ENCODE measurements at places on chromosomes 4 and X. TPM values are rescaled to one million over a fixed set of nuclear protein-coding genes. Genes with fewer than 3 reads are reported as not detected.

DNA sequence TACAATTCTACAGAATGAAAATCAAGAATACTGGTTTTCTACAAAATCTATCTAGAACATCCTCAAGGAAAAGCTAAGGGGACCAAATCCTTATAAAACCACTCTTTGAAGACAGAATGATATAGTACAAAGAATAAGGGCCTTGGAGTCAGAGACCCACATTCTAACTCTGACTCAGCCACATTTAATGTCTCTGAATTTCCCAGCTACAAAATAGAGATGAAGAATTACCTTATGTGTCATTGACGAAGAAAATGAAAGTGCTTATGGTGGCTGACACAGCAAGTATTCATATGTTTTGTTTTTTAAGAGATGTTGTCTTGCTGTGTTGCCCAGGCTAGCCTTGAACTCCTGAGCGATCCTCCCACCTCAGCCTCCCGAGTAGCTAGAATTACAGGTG, 35.9 kb upstream of the CXorf38 start:
- no peak for DNase-seq

DNA sequence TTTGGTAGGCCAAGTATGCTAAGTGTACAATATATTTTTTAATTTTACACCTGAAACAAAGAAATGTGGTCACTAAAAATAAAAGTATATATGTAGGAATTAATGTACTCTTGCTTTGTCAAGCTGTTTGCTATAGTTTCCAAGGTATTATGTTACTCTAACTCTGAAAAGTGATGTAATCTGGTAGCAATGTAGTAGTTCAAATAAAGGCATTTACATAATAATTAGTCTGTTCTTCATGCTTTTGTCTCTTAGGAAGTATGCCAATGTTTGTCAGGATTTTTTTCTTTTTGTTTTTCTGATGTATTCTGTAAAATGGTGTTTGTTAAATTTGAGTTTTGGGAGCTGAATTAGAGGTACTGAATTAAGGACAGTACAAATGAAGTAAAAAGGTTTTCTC, 89.5 kb downstream of the PLS3 start:
- no peak for DNase-seq

GRCh38 chr4:6379767-6380745, 92.4 kb downstream of the PPP2R2C start:
- DNase-seq, result no peak

DNA sequence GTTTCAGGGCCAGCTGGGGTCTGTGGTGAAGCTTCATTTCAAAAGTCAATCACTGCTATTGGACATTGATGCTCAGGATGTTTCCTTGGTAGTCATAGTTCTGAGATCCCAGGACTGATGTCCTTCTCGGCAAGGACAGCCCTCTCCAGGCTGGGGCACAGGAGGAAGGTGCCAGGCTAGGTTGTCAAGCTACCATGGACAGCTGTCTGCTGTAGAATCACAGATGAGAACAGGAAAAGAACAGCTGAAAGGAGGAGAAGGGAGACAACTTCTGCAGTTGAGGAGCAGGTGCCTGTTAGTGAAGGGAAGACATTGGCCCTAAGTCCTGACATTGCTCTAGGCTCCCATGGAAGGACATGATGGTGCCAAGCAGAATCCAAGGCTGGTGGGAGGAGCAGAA, 58.0 kb downstream of the XAGE2 start:
- no peak for DNase-seq

FAM241A gene
- total RNA-seq, result 7.9 TPM

SPATA4 gene
- not detected for total RNA-seq

PRKX gene
- 6.4 TPM for total RNA-seq

ARMCX1 gene
- 35.3 TPM for total RNA-seq

TBX22 gene
- 0.37 TPM for total RNA-seq

DNA sequence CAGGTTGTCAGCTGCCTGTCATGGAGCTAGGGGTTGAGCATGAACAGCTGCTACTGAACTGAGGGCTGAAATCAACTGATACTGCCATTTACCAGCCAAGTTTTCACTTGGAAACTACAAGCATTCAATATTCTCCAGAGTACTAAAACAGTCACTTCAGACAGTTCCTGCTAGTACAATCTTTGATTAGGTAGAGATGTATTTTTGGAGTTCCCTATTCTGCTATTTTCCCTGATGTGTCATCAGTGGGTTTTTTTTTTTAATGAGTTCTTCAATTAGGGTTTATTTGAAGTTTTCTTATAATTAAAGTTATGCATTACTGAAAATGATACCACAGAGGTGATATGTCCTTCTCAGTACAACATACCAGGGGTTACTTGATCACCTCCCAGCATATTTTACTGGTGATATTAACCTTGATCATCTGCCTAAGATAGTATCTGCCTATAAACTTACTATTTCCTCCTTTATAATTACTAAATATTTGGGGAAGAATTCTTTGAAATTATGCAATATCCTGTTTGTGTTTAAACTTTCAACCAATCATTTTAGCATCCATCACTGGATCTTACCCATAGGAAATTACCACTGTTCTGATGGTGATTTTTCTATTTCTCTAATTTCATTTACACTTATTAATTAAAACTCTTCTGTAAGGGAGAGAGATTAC, 13.6 kb downstream of the PDCL2 start:
- no peak for DNase-seq

DNA sequence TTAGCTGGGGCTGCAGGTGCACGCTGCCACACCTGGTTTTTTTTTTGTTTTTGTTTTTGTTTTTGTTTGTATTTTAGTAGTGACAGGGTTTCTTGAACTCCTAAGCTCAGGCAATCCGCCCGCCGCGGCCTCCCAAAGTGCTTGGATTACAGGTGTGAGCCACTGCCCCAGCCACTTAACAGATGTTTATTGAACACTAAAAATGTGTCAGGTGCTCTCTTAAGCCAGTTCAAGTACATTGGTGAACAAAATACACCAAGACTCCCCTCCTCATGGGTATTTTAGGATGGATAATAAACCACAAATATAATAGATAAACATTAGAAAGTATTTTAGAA, 69.9 kb downstream of the TRAPPC11 start:
- no peak for DNase-seq

DNA sequence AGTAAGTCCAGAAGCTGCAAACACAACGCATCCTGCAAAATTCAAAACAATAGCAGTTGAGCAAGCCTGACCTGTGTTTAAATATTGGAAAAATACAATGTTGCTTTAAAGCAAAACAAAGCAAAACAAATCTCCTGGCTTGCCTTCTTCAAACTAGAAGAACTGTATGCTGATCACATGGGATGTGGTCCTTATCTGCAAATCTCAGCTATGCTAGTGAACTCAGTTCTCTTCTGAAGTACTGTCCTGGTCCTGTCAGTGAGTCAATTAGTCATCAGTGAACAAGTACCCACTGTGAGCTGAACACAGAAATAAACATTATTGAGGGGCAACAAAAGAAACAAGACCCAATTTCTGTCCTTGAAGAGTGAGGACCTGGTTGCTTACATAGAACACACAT, 522.5 kb downstream of the SMARCA1 start:
- no peak for DNase-seq

TMEM271 gene
- total RNA-seq, result not detected

- no peak for DNase-seq
These were observed 16.7 kb downstream of the IRF2 start for GRCh38 chr4:184457535-184458249.

- no peak for DNase-seq
These were observed 1355.6 kb downstream of the FSTL5 start for GRCh38 chr4:160808174-160808573.

ACOT9 gene
- total RNA-seq, result 37.4 TPM

PROM1 gene
- total RNA-seq, result 8.9 TPM

- DNase-seq, result no peak
These were observed 91.6 kb downstream of the TSPAN7 start for GRCh38 chrX:38652934-38653442.

LEF1 gene
- 0.76 TPM for total RNA-seq

- no peak for DNase-seq
These were observed 10.9 kb upstream of the DCTD start for GRCh38 chr4:182928061-182928460.

- no peak for DNase-seq
These were observed 43.4 kb downstream of the IDS start for GRCh38 chrX:149461746-149462145.

DNA sequence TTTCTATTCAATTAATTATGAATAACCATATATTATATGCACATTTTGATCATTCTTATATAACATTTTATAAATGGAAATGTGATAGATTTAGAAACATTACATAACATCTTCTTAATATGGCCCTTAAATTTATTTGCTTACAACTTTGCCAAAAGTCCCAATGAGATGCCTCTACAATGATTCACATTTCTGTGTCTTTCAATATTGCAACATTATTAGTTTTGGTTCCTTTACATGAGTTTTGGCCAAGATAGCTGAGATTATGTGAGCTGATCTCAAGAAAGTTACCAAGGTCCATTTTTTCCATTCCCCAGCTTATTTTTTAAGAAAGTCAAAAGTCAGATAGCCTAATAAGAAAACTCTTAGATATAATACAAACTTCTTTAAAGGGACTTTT, 361.2 kb downstream of the PCDH7 start:
- no peak for DNase-seq

RPGR gene
- 7.4 TPM for total RNA-seq

GRCh38 chr4:92236877-92237276, 66.9 kb upstream of the GRID2 start:
- DNase-seq, result no peak

SLC49A3 gene
- 18.2 TPM for total RNA-seq

DNA sequence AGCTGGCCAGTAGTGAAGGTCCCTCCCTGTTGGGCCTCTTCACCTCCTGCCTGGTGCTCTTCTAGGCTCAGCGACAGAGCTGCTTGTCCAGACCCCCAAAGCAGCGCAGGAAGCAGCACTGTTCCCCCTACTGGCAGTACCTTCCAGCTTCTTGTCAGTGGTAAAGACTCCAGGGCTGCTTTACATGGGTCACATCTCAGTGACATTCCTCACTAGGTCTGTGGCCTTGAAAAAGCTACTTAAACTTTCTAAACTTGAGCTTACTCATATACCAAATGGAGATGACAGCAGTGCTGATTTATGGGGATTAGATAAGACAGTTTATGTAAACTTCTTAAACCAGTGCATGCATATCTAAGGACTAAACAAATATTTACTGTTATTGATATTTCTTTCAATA, 117.3 kb downstream of the FAT4 start:
- DNase-seq, result no peak

- DNase-seq, result peak; percentile 90
These were observed at the start of gene TMSB15A for GRCh38 chrX:102515975-102516941. Gene TMSB15A (minus strand): TSS chrX:102516739.

DNA sequence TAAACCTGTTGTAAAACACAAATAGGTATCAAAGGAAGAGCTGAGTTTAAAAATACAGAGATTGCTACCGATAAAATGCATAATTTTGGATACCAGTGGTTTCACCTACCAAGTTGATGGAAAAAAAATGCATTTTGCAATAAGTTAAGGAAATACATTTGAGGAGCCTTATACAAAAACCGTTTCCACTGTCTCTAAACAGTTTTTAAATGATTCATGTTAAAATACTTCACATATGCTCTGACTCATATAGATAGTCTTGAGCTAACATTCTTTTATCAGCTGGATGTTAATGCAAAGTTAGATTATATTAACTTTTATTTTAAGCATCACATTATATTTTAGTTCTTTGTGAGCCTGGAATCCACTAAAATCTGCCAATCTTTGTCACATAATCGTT, 50.6 kb upstream of the ANKRD17 start:
- no peak for DNase-seq

GABRQ gene
- total RNA-seq, result not detected

UGT2A1 gene
- total RNA-seq, result not detected

NOCT gene
- 9.6 TPM for total RNA-seq

- no peak for DNase-seq
These were observed 200.6 kb upstream of the GATB start for GRCh38 chr4:151961456-151961855.

GRCh38 chrX:16700734-16701133, 11.7 kb downstream of the CTPS2 start:
- no peak for DNase-seq

GRCh38 chrX:74509989-74510388, 88.7 kb downstream of the SLC16A2 start:
- DNase-seq, result no peak

DUX4 gene
- not detected for total RNA-seq

Measured in right cardiac atrium (tissue), 5 donors.